ENCODE measurements at places on chromosomes 6 and 20.

DNA sequence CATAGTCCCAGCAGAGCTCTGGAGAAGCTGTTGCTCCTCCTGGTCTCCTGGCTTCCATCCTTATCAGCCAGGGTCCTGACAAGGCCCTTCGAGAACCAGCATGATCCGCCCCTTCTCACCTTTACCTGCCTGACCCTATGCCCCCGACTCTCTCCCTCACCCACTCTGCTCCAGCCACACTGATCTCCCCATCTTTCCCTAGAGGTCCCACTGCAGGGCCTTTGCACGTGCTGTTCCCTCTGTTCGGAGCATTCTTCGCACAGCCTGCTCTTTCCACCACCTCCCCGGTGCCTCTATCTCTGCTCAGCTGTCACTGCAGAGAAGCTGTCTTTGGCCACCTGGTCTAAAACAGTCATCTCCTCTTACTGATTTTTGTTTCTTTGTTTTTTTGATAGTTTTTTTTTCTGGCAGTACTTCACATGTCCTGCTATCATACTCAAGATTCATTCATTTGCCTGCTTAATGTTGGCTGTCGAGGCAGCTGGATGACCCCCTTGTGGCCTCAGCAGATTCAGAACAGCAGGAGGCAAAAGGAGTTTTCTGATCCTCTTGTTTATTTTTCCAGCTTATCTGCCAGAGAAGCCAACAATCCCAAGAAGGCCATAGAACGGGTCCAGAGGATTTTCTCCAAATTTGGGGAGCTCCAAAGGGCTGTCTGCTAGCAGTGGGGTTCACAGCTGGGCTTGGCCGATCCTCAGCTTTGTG is 1.6 kb upstream of the PTGIS start:
- DNase-seq = no peak

- DNase-seq = no peak
These were observed 822 bp downstream of the FOXQ1 start for GRCh38 chr6:1312473-1313367.

- no peak for DNase-seq
These were observed 218.2 kb downstream of the OR2B2 start for GRCh38 chr6:27693766-27694546.

GRCh38 chr6:151009576-151009975 is 144.1 kb downstream of the MTHFD1L start:
- DNase-seq = no peak

GRCh38 chr20:5100684-5101347 is 18.9 kb downstream of the PCNA start:
- DNase-seq = no peak

DNA sequence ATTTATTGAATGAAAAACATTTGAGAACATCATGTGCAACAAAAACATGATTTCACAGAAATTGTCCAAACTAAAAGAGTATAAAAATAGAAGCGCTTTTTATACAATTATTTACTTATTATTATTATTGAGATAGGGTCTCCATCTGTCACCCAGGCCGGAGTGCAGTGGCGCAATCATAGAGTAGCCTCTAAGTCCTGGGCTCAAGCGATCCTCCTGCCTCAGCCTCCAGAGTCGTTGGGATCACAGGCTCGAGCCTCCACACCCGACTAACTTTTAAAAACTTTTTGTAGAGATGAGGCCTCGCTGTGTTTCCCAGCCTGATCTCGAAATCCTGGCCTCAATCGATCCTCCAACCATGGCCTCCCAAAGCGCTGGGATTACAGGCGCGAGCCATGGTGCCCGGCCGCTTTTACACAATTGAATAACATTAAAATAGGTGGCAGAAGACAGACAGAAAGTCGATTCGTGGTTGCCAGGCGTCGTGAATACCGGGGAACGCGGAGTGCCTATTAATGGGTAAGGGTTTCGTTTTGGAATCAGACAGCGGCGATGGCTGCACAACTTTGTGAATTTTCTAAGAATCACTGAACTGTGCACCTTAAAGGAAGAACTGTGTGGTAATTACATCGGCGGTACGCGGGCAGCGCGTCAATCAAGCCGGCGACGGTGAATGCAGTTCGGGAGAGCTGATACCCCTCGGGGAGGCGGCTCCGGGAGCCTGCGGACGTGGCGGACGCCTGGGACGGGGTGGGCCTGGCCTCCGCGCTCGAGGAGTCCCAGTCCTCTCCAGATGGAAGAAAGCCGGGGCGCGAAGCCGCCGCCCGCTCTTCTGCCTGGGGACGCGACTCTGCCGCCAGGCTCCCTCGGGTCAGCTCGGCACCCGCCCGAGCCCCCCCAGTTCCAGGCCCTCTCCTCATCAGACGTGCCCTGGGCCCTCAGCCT is 807 bp downstream of the TBC1D20 start:
- DNase-seq = no peak

GRCh38 chr6:79813143-79813850 is 134.1 kb downstream of the ELOVL4 start:
- no peak for DNase-seq

GRCh38 chr6:160101277-160102205 is 20.1 kb upstream of the SLC22A1 start:
- no peak for DNase-seq

GRCh38 chr20:53162251-53162835 is 190.2 kb downstream of the TSHZ2 start:
- DNase-seq = peak; percentile 27
